NCI-H2081 treated with DMSO at 0.1 percent for 48 hours (cell line): ENCODE measurements at places on chromosomes 4 and X.

GRCh38 chr4:8305851-8306471 is 36.4 kb downstream of the HTRA3 start:
- no peak for DNase-seq

DNA sequence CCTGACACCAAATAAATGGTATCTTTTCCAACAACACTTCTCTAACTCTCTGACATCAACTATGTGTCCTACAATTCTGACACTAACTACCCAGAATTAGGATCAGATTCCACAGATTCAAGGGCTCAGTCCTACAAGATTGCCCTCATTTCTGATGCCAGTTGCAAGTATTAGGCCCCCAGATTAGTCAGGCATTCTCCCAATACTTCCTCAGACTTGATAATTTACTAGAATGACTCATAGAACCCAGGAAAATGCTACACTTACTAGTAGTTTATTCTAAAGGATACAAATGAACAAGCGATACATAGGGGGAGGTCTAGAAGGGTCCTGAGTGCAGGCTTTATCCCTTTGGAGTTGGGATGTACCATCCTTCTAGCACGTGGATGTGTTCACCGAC is 8.5 kb downstream of the TIGD2 start:
- no peak for DNase-seq

DNA sequence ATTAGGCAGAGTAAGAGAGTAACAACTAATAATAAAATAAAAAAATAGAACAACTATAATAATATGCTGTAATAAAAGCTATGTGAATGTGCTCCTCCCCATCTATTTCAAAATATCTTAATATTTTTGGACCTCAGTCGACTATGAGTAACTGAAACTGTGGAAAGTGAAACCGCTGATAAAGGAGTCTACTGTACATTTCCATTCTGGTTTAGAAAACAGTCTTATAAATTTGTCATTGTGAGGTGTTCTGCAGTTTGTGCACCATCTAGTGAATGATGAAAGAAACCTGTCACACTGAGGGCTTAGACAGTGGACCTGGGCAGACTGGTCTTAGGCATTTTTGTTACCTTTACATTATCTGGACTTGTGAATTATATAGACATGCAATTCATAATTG is 42.0 kb downstream of the TMEM150C start:
- DNase-seq: no peak

GRCh38 chr4:73855406-73855805 is 2.3 kb downstream of the PF4V1 start:
- no peak for DNase-seq

- no peak for DNase-seq
These were observed 141.8 kb upstream of the PCDH18 start for GRCh38 chr4:137674066-137674465.

DNA sequence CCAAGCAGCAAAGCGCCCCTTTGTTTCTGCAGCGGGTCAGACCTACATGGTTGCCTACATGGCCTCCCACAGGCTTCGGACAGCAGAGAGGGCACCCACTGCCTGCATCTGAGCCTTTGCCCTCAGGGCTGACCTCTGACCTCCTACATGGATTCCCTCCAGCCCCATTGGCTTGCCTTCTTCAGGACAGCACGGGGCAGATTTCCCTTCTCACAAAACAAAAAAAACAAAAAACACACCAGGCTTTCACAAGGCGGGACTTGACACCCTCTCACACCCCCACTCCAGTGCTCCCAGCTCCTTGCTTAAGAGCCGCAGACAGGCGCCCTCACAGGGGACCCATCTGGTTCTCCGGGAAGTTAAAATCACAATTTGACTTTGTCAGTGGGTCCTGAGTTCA is 32.9 kb downstream of the ZFYVE28 start:
- no peak for DNase-seq

- no peak for DNase-seq
These were observed 6.8 kb upstream of the WDR13 start for GRCh38 chrX:48590203-48591103.

DNA sequence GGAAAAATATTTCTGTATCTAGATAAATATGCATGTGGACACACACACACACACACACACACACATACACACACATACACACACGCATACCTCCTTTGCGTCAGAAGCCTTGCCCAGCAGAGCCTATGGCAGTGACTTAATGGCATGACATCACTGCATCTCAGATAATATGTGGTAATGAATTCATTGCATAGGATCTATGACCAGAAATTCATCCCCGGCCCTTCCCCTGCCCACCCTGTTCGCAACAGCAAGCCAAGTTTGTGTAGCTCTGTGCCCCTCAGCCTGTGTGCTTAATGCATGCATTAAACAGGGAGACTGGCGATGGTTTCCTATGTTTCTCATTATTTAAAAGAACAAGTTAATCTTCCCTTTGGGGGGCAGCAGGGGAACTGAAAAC is 120.7 kb downstream of the NKX6-1 start:
- no peak for DNase-seq

DNA sequence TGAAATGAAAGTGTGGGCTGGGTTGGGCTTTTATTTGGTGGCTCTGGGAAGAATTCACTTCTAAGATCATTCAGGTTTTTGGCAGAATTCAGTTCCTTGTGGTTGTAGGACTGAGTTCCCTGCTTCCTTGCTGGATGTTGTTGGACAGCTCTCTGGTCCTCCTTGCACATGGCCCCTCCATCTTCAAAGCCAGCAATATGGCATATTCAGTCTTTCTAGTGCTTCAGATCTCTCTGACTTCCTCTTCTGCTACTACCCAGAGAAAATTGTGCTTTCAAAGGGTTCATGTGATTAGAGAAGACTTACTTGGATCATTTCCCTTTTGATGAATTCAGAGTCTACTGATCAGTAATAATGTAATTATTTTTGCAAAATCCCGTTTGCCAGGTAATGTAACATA is 12.8 kb upstream of the IGFBP7 start:
- DNase-seq: no peak

DNA sequence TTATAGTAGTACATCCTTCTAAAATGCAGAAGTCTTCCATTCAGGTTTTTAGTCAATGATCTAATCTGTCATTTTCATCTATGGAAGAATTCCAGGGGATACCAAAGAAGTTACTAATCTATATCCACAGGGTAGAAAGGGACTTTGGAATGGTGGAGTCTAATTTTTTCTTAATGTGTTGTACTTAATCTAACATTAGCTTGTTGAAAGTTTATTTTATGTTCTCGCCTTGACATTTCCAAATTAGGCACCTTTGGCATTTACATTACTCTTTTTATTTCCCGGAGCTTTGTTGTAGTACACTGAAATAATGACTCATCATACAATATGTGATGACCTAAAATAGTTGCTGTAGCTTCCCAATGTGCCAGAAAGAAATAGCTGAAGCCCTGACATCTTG is 91.5 kb downstream of the HTR2C start:
- no peak for DNase-seq

- DNase-seq: no peak
These were observed 7.7 kb downstream of the NSG1 start for GRCh38 chr4:4394644-4395043.

- no peak for DNase-seq
These were observed at the start of gene ARHGAP24 for GRCh38 chr4:85474818-85475630. TSS of gene ARHGAP24 (plus strand) at chr4:85475150.

- no peak for DNase-seq
These were observed 52.7 kb downstream of the PPP3CA start for GRCh38 chr4:101294597-101294996.

- DNase-seq: no peak
These were observed 58.1 kb downstream of the DCHS2 start for GRCh38 chr4:154433543-154433942.

DNA sequence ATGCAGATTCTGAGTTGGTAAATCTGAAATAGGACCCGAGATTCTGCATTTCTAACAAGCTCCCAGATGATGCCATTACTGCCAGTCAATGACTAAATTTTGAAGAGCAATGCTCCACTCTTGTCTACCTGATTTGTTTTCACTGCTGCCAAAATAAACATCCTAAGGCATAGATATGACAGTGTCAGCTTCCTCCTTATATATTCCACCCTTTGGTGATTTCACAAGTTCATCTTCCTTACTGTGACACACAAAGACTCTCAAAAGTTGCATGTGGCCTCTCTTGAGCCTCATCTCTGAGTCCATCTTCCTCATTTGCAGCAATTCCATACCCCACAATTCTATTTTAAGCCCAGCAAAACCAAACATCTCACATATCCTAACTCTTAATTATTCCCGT is 110.9 kb downstream of the FBXW7 start:
- DNase-seq: no peak

DNA sequence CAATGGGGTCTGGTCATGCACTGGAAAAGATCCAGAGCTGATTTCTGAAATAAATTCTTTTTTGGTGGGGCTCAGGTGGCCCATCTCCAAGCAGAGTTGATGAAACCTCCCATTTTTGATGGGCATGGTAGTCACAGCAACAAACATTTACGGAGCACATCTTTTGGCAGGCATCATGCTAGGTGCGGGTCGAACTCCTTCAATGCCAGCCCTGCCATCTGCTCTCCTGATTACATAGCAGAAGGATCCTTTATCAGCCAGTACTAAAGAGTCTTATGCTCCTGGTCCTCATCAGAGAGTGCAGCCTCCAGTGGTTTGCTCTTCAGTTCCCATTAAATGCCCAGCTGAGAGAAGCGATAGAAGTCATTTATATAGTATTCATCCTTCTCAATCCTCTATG is 121.7 kb downstream of the GRXCR1 start:
- no peak for DNase-seq

DNA sequence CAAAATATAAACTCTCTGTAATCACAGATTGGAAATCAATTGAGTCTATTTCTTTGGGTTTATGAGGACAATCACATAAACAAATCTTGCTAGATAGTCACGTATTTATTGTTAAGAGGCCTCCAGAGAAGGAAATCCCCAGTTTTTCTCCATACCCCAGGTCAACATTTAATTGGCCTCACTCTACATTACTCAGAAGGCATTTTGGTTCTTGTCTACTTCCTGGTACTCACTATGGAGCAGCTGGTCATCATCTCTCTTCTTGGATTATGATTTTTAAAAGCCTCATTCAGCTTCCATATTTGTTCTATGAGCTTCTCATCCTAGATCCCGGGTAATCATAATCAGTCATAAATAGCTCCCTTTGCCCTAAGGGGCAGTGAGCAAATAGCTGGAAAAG is 81.6 kb upstream of the LNX1 start:
- no peak for DNase-seq

GRCh38 chrX:14027511-14028019 is 2.1 kb downstream of the GEMIN8 start:
- DNase-seq: no peak

- no peak for DNase-seq
These were observed 30.8 kb downstream of the RTL5 start for GRCh38 chrX:72100824-72101351.

DNA sequence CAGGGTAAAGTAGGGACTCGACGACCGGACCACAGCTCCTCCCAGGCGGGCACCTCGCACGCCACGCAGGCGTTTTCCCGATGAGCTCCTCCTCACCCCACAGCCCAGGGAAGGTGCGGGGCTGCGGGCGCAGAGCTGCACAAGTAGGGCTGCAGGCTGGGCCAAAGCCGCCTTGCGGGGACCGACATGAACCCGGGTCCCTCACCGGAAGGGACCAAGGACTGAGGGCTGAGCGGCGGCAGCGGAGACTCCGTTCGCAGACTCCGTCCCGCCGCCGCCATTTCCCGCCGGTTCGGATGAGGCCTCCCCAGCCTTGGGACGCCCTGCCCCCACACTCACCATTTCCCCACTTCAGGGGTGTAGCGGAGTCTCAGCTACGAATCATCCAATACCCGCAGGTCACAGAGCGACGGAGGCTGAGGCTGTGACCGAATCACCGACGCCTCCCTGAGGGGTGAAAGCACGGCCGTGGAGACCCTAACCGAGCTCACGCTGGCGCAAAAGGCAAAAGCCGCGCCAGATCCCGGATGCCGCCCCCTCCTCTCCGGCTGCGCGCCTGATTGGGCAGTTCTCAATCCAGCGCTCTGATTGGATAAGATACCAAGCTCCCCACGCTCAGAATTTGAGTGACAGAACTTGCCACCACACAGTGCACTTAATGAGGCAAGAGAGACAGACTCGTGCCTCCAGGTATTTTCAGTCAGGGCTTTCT is at the start of gene ZNF732:
Gene ZNF732 (minus strand): TSS at position 506 of the 712 bp plus-strand sequence. CDS start 164 bp downstream, at position 342.
- no peak for DNase-seq

DNA sequence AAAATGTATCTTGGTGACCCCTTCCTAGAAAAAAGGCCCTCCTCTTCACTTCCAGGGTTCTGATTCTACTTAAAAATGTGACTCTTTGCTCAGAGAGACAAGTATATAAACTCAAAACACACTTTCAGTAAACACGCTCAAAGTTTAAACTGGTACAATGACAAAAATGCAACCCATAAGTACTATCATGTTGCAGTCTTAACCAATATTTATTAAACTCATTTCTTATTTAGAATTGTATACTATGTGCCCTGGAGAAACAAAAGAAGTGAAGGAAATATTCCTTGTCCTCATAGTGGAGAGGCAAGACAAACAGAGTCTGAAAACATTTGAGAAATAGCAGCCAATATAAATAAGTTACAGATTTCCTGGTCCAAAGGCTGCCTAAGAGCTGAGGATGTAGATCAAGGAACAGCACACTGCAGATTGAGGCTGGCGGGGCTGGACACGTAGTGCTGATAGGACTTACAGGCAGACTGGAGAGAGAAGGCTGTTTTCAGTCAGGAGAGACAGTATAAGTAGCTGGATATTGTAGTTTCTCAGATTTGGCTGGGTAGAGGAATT is 39.1 kb upstream of the ANXA3 start:
- DNase-seq: no peak

DNA sequence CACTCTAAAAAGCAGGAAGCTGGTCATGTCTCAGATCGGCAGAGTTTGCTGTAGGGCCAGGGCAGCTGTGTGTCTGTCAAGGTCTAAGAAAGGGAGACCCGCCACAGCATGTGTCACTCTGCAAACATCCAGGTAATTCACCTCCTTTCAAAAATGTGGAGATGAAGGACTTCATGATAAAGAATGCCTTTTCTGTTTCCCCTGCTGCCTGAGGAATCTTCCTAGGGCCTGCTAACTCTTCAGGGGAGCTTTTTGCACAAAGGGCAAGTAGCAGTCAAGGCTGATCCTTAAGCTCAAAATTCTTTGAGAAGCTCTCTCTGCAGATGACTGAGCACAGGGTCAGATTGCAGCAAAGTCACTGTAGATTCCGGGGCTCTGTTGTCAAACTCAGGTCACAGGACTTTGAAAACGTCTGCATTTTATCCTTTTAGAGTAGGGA is 21.1 kb downstream of the RASL11B start:
- DNase-seq: no peak

DNA sequence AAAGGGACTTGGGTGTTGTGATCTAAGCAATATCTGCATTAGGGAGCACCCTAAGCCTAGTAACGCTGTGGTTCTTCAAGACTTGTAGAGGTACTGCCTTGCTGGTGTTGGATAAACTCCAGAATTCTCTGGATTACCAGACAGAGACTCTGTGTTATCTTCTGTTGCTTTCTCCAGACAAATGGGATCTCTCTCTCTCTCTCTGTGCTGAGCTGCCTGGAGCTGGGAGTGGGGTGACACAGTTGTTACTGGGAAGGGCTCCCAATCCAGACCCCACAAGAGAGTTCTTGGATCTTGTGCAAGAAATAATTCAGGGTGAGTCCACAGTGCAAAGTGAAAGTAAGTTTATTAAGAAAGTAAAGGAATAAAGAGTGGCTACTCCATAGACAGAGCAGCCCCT is 48.8 kb downstream of the MCUB start:
- DNase-seq: no peak
